ENCODE measurements at places on chromosomes 1 and 21. TPM values are rescaled to one million over a fixed set of nuclear protein-coding genes. Genes with fewer than 3 reads are reported as not detected.

GRCh38 chr1:212402666-212403321 is 11.9 kb downstream of the PACC1 start:
- no peak for DNase-seq

DNA sequence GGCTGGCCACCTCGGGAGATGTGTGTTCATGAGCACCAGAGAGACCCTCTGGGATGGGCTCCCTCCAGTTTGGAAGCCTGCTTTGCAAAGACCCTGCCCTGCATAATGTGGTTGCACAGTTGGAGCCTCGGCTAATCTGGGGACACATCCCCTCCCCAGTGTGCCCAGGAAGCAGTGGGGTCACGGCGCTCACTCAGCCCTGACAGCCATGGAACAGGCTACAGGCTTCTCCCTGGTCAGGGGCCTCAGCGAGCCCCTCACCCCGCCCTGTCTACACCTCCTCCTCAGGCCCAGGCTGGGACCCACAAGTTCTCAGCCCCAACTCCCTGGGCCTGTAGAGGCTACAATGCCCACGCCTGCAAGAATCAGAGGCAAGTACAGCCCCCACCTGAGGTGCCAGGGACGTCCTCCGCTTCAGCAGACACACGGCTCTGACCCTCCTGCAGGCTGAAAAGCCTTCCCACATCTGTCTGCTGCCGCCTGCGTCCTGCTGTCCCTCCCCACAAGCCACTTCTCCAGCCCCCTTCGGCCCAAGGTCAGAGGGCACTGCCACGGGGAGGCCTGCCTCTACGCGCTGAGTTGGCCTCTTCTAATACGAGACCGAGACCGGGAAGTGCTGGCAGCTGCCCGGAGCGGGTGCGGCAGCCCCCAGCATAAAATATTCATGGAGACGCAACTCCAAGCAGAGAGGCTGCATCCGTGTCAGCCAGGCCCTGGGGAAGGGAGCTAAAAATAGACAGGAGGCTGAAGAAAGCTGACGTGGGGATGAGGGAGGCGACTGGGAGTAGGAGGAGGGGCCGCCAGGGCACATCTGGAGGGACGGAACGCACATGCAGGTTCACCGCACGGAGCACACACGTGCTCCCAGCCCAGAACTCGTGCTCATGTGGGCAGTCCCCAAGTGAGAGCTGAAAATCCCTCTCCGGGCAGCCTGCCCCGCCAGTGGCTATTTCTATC is 15.2 kb upstream of the GPR153 start:
- peak; percentile 43 for DNase-seq

- no peak for DNase-seq
Observed at GRCh38 chr1:93676427-93676826, 5.2 kb downstream of the BCAR3 start.

GRCh38 chr1:86906419-86906818 is 7.5 kb downstream of the SELENOF start:
- no peak for DNase-seq

DNA sequence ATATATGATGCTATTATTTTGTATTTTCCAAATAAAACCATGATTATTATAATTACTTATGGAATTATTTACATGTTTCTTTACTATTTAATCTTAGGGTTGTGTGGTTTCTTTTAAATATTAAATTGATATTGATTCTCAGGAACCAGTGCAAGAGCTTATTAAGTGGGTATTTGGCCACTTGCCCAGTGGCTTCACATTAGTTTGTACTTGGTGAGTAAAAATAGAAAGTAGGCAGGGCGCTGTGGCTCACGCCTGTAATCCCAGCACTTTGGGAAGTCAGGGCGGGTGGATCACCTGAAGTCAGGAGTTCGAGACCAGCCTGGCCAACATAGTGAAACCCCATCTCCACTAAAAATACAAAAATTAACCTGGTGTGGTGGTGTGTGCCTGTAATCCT is 497.1 kb downstream of the PTPRC start:
- peak; percentile 82 for DNase-seq

DNA sequence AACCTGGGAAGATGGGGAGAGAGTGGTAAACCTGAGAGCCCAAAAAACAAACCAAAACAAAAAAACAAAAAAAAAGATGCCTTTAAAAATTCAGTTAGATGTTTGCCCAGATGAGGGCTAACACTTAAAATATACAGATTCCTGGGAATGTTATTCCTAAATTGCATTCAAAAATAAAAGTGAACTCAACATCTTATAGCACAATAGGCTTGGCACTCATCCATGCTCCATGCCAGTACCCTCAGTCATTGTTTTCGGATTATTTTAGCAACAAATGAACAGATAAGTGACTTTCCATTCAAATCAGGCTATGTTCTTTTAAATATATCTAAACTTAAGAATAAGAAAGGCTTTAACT is 3.7 kb downstream of the ATP1A1 start:
- DNase-seq, result no peak

DNA sequence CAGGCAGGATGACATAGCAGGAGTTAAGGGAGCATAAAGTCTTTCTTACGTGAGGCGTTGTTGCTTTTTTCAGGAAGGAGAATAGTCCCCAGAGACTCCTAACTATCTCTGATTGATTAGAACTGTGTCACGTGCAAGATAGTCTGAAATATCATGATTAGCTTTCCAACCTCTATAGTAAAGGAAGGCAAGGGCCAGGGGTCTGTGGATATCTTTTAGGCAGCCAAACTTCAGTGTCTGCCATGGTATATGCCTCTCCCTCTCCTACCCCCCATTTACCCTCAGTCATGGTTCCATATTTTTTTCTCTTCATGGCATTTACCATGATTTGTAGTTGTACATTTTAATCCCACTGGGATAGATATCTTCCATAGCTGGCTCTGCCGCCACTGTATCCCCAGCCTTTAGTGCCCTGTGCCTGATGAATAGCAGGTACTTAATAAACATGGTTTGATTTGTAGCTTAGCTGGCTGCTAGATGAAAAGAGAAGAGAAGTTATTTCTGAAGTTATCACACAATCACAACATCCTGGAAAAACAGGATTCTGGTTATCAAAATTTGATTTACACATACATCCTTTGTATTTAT is 318.7 kb upstream of the ST6GALNAC5 start:
- no peak for DNase-seq

GRCh38 chr1:166174108-166174507 is 7.3 kb upstream of the FAM78B start:
- peak; percentile 56 for DNase-seq

DNA sequence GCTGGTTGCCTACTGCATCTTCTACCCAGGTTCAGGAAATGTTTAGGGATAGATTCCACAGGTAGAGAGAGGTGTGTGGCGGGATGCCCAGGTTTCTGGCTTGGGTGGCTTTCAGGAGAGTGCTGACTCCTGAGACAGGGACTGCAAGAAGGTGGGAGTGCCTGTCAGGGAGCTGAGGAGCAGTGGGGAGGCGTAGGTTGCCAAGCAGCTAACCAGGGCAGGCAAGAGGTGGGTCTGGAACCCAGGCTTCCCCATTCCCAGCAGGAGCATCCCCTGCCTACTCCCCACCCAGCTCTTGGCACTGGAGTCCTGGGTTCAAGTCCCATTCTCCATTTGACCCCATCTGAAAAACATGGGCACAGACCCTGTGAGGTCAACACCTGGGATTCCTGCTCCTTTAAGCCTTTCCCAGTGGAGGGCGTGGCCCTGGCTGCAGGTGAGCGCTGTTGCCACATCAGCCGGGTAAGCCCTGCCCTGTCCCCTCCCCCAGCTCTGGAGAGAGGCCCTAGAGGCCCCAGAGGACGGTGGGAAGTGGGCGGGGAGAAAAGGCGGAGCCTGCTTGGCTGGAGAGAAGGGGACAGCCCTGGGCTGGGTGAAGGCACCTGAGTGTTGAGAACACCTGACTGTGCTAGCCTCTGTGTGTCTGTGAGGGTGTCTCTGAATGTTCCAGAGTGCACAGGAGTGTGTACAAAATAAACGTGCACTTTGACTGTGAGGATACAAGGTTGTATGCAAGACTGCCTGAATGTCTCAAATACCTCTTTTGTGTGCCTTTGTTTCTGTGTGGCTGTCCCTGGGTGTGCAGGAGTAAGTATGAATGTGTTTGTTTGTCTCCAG is 14.0 kb upstream of the SYNC start:
- peak; percentile 94 for DNase-seq

- DNase-seq, result no peak
Observed at GRCh38 chr1:246591504-246591903, 25.2 kb downstream of the CNST start.

CLDN8 gene
- total RNA-seq, result 0.09 TPM

KCNJ15 gene
- 158 TPM for total RNA-seq
